Kidney (tissue), 22 donors: ENCODE measurements at places on chromosomes 7 and 10. TPM values are rescaled to one million over a fixed set of nuclear protein-coding genes. Genes with fewer than 3 reads are reported as not detected.
A peak's percentile ranks its signal among the peaks of the same experiment; 100 is the strongest.

DNA sequence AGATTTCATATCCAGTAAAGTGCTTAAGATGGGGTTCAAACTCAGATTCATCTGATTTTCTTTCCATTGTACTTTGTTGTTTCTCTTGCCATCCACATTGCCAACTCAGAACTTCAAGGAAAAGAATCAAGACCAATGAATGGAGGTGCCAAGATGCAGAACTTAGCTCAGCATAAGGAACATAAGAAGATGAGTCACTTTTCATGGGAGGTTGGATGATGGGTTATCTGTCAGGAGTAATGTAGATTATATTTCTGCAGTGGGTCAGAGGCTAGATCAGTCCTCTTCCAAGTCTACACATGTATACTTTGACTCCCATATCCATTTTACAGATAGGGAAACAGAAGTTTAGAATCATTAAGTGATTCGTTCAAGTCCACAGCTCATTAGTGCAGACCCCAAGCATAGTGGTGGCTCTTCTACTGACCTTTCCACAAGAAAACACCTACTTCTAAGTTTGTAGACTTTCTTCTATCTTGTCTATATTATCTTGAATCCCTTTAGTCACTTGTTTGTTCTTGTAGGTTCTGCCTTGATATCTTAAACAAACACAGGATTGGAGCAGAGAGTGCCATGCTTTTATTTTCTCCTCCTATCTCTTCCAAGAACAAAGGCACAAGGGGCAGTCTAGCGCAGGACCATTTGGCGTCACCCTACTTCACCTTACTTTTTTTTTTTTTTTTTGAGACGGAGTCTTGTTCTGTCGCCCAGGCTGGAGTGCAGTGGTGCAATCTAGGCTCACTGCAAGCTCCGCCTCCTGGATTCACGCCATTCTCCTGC, 14.0 kb upstream of the ADD3 start:
- H3K4me1 ChIP-seq, result peaks cover 24% of the 10 kb centered on the region
- no peak for DNase-seq

GRCh38 chr10:23338155-23338828, 6.3 kb downstream of the C10orf67 start:
- no peak for DNase-seq
- no peaks in the 10 kb centered on the region for H3K36me3 ChIP-seq
- H3K4me3 ChIP-seq, result no peak overlapping the region

- peak overlapping the region; percentile 69 for H3K27ac ChIP-seq
- H3K36me3 ChIP-seq, result no peaks in the 10 kb centered on the region
- H3K4me3 ChIP-seq, result no peak overlapping the region
- peak; percentile 22 for DNase-seq
These were observed 27.3 kb upstream of the IFRD1 start for GRCh38 chr7:112422842-112423496.

DNA sequence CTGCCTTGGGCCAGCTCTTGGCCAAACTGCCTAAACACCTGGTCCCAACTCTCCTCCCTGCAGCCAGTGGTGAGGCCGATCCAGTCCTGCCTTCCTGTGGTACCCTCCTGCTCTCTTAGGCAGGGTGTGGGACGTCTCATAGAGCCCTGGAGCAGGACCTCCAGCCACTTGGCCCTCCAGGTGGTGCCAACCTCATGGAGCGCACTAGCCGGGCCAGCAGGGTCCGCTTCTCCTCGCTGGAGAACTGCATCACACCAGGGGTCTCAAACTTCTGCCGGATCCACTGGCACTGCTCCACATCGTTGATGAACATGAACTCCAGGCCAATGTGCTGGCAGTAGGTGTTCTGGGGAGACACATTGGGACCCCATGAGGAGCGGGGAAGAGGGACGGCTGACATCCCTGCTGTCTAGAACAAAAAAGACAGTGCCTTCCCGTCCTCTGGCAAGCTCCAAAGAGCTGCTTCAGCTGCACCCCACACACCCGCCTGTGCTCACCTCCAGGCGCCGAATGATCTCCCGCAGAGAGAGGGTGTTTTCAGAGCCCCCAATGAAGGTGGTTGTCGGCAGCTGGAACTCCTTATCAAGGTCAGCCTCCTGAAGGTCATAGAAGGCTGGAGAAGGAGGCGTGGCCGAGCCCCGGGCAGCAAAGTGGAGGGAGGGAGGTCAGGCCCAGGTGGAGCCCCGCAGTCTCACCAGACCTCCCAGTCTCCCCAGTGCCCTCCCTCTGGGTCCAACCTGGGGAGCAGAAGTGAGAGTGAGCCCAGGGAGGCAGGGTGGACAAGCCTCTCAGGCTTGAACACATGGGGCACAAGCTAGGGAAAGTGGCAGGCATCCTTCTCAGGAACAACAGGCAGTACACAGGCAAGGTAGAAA, 10.2 kb downstream of the OGDHL start:
- DNase-seq, result no peak
- peaks cover 16% of the 10 kb centered on the region for H3K4me1 ChIP-seq
- H3K27me3 ChIP-seq, result no peaks in the 10 kb centered on the region
- no peak overlapping the region for H3K4me3 ChIP-seq
- peaks cover 30% of the 10 kb centered on the region for H3K36me3 ChIP-seq
- H3K27ac ChIP-seq, result peak overlapping the region; percentile 71

DNA sequence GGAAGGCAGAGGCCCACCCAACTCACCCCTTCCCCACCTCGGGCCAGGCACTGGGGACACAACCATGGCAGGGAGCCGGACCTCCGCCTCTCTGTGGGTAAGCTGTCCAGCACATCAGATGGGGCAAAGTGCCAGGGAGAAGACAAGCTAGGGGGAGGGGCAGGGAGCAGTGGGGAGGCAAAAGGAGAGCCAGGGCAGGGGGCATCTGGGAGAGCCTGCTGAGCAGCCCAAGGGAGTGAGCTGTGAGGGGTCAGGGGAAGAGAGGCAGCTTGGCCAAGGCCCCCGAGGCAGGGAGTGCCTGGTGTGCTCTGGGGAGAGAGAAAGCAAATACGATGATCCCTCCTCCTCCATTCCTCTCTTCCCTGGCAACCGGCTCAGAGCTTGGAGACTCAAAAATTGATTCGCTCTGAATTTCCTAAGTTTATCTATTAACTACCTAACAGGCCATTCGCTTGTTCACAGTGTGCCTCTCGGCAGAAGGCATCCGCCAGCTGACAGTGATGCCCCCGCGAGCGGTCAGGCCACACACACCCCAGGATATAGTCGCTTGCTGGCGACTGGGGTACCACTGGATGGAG, 4.5 kb downstream of the CAMK2B start:
- no peaks in the 10 kb centered on the region for H3K4me1 ChIP-seq
- DNase-seq, result no peak
- peaks cover 4% of the 10 kb centered on the region for H3K27me3 ChIP-seq

The PCLO gene
- 12.0 TPM for total RNA-seq

DNA sequence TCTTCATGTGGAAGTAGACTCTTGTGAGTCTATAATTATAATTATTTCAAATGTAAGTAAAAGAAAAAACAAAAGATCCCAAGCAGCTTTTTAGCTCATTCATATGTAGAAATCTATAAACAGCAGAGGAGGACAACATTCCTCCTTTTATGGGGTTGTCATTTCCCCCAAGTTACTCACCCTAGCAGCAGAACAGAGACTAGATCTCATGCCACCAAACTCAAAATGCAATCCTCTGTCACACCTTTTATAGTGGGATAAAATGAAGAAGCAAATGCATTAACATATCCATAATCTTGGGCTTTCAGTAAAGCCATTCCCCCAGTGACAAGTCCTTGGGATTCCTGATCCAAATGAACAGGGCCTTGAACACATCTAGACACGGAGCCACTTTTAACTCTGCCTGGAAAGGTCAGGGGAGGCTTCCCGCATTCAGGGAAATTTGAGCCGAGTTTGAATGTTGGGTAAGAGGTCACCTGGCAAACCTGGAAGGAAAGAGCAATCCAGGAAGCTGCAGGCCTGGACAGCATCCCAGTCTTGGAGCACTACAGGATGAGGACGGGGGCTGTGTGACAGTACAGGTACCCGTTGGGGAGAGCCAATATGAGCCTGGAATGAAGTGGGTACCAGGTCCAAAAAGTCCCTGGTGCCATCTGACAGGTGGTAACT, 76.4 kb downstream of the DOCK4 start:
- H3K27me3 ChIP-seq, result no peaks in the 10 kb centered on the region
- no peaks in the 10 kb centered on the region for H3K36me3 ChIP-seq

- H3K27ac ChIP-seq, result no peak overlapping the region
- DNase-seq, result no peak
- H3K36me3 ChIP-seq, result no peaks in the 10 kb centered on the region
- no peaks in the 10 kb centered on the region for H3K4me1 ChIP-seq
- H3K4me3 ChIP-seq, result no peak overlapping the region
These were observed 114.8 kb downstream of the SDK1 start for GRCh38 chr7:3415861-3416312.

- H3K27ac ChIP-seq, result no peak overlapping the region
- H3K27me3 ChIP-seq, result no peaks in the 10 kb centered on the region
- H3K36me3 ChIP-seq, result no peaks in the 10 kb centered on the region
These were observed 3.3 kb downstream of the PLXDC2 start for GRCh38 chr10:19819419-19820033.

DNA sequence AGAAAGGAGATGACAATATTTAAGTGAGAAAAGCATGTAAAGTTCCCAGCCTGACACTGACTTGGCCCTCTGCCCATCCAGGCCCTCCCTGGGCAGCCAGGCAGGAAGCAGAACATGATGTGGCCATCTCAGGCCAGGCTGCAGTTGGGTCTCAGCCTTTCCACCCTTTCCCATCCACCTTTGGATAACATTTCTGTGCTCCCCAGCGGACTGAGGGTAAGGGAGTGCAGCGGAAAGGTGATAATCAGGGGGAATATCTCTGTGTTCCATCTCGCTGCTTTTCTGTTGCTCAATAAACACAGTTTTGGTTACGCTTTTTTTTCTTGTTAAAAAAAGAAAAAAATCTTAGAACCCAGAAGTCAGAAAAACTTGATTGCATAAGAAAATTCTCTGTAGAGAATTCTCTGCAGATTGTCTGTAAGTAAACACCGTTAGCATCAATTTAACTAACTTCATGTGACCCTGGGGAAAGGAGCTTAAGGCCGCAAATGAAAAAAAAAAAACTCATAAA, 37.2 kb upstream of the TARP start:
- H3K27me3 ChIP-seq, result no peaks in the 10 kb centered on the region
- no peak for DNase-seq
- H3K4me1 ChIP-seq, result no peaks in the 10 kb centered on the region
- peak overlapping the region; percentile 57 for H3K27ac ChIP-seq
- no peaks in the 10 kb centered on the region for H3K36me3 ChIP-seq

The HGF gene
- total RNA-seq, result 23.8 TPM

DNA sequence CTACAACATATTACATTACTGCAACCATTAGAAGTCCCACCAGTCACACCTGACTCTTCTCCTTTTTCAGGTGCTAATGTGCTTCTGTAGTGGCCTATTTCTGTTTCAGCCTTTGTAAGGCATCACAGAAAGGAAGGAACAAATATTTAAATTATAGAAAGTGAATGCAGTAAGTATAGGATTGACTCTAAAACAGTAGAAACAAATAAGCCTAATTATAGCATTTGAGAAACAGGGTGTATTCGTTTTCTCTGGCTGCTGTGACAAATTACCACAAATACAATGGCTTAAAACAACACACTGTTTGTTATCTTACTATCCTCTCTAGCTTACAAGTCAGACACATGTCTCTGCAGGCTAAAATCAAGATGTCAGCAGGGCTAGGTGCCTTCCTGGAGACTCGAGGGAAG, 69.4 kb downstream of the CCSER2 start:
- H3K27me3 ChIP-seq, result no peaks in the 10 kb centered on the region
- H3K4me3 ChIP-seq, result no peak overlapping the region
- DNase-seq, result no peak
- H3K36me3 ChIP-seq, result no peaks in the 10 kb centered on the region
- no peak overlapping the region for H3K27ac ChIP-seq
- H3K4me1 ChIP-seq, result no peaks in the 10 kb centered on the region

- DNase-seq, result no peak
- H3K27ac ChIP-seq, result no peak overlapping the region
- no peak overlapping the region for H3K4me3 ChIP-seq
- no peaks in the 10 kb centered on the region for H3K4me1 ChIP-seq
- H3K36me3 ChIP-seq, result peaks cover 12% of the 10 kb centered on the region
These were observed 70.5 kb upstream of the KCTD7 start for GRCh38 chr7:66558201-66558641.

DNA sequence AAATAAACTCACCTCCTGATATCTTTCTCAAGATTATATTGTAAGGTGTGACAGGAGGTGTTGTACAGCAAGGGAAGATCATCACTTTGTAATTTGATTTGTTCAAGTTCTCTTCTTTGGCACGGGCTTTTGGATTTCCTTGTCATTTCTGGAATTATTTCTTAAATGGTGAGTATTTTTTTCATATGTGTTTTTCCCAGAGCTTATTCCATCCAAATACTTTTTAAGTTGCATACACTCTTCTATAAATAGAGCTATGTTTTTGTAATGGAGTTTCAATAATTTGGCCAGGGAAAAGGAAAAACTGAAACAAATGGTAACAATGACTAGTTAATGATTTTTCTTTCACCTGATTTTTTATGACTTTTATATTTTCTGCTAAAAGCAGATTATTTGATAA, 92.5 kb downstream of the CFAP58 start:
- no peak for DNase-seq
- H3K27me3 ChIP-seq, result no peaks in the 10 kb centered on the region
- H3K27ac ChIP-seq, result no peak overlapping the region

GRCh38 chr7:78953726-78954363, 499.6 kb downstream of the MAGI2 start:
- H3K4me1 ChIP-seq, result no peaks in the 10 kb centered on the region
- DNase-seq, result no peak
- H3K36me3 ChIP-seq, result no peaks in the 10 kb centered on the region
- no peaks in the 10 kb centered on the region for H3K27me3 ChIP-seq

DNA sequence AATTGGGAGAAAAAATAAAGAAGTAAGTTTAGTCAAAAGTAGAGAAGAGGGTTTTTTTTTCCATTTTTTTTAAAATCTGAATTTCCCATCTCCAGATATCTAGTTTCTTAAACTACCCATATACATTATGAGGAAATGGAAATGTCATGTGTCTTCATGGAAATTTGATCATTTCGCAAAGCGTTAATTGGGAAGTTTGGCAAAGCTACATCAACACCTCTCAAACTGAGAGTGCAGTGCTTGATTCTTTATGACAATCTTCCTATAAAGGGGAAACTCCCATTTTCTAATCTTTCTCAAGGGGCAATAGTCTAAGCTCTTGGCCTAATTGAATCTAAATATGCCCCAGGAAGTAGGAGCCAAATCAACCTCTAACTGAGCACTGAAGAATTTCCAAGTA, 110.4 kb upstream of the INHBA start:
- H3K36me3 ChIP-seq, result no peaks in the 10 kb centered on the region
- no peak overlapping the region for H3K4me3 ChIP-seq
- H3K4me1 ChIP-seq, result no peaks in the 10 kb centered on the region
- no peaks in the 10 kb centered on the region for H3K27me3 ChIP-seq

The VGF gene
- 0.38 TPM for total RNA-seq

DNA sequence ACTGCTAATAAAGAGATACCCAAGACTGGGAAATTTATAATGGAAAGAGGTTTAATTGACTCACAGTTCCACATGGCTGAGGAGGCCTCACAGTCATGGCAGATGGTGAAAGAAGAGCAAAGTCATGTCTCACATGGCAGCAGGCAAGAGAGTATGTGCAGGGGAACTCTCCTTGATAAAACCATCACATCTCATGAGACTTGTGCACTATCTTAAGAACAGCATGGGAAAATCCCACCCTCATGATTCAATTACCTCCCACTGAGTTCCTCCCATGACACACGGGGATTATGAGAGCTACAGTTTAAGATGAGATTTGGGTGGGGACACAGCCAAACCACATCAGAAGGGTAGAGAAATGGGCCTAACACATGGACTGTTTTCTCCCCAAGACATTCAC, 156.3 kb downstream of the CCDC71L start:
- DNase-seq, result no peak
- H3K4me3 ChIP-seq, result no peak overlapping the region
- no peaks in the 10 kb centered on the region for H3K4me1 ChIP-seq
- H3K27ac ChIP-seq, result no peak overlapping the region

- H3K27me3 ChIP-seq, result no peaks in the 10 kb centered on the region
- H3K36me3 ChIP-seq, result no peaks in the 10 kb centered on the region
- H3K4me3 ChIP-seq, result peak within 1 kb of the TSS; percentile 20
- peak within 1 kb of the TSS; percentile 91 for H3K27ac ChIP-seq
- H3K4me1 ChIP-seq, result peaks cover 28% of the 10 kb centered on the region
These were observed at the start of gene TBXAS1 for GRCh38 chr7:139829025-139829774. Gene TBXAS1, plus strand, starts transcription at chr7:139829264. Its CDS starts 127 bp downstream, at chr7:139829391.
